ENCODE measurements at places on chromosomes 6 and 20.

DNA sequence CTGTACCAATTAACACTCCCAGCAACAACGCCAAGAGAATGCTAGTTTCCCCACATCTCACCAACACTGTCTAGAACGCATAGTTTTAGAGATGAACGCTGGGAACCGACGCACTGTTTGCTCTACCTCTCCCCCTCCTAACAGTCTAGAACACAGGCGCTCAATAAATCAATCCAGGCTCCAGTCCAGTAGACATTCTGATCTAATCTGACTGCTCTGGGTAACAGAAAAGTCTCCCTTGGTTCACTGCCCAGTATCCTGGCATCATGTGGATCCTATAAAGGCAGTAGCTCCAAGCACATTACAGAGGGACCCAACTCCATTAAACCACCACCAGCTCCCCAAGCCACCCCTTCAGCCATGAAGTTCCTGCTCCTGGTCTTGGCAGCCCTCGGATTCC, at the start of gene DEFB132:
DEFB132 (plus strand) TSS at position 306 of the 400 bp plus-strand sequence; CDS start at position 361, 55 bp downstream.
- DNase-seq, result peak; percentile 97

DNA sequence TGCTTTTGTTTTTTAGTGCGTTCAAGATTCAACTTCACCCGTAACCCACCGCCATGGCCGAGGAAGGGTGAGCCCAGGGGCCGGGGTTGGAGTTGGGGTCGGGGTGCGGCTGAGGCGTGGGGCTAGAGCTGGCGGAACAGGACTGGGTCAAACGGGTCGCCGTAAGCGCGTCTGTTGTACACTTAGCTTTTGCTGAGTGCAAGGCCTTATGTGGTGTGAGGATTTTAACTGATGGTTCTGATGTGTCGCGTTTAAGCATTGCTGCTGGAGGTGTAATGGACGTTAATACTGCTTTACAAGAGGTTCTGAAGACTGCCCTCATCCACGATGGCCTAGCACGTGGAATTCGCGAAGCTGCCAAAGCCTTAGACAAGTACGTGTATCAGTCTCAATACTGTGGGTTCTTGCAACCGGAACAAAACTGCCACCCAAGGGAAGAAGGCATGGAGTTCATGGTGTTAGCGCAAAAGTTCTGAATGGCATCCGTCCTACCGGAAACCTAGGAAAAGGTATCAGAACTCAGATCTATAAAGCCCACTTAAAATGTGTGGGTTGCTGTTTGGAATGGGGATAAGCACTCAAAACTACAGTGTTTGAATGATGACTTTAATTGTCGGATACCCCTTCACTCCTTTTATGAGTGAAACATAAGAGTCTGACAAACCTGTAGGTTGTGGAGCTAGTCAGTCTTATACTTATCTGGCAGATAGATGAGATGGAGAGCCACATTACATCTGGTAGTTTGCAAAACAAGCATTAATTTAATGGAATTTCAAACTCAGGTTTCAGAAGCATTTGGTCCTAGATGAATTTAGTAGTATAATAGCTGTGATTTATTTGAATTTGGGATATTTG, 574 bp downstream of the RPS12 start:
- DNase-seq, result no peak

DNA sequence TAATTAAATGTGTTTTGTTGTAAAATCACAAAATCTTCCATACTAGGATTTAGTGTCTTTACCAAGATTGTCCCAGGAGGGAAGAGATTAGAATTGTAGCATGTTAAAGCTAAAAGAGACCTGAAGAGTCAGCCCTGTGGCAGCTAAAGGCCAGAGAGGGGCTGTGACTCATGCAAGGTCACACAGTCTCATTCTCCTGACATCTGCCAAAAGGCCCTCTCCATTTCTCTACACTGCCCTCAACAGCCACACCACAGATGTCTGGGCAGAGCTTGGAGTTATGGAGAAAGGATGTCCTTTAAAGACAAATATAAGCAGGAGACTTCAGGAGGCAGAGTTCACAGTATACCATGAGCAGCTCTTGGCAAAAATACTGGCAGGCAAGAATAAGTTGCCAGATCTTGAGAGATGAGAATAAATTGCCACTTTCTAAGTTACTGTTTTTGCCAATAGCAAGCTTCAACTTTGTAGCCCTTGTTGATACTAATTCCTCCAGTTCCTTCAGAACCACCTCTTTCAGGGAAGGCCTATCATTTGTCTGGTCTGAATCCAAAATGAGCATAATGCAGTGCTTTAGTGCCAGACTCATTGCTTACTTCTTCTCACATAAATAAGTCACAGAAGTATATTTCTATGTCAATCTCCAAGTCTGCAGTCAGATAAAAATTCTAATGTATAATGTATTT, 41.7 kb downstream of the AKIRIN2 start:
- no peak for DNase-seq

- DNase-seq, result no peak
Measured at GRCh38 chr20:53302695-53303412, 290.8 kb downstream of the ZNF217 start.

GRCh38 chr6:50707652-50708300, 5.5 kb upstream of the TFAP2D start:
- DNase-seq, result no peak

DNA sequence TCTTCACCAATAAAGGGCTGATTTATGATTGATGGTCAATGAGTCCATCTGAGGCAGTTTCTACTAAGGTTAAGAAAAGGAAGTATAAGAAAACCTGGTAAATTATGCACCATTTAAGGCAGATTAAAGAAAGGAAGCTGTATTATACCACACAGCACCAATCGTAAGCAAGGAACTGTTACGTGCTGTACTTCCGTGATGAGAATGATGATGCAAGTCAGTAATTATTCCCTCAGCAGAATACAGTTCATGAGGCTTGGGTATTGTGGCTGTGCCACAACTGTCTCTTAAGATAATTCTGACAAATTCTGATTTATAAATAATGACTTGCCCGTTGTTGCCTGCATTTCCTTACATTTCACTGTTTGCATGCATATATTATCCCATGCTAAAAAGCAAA, 699.0 kb downstream of the HDGFL1 start:
- no peak for DNase-seq

DNA sequence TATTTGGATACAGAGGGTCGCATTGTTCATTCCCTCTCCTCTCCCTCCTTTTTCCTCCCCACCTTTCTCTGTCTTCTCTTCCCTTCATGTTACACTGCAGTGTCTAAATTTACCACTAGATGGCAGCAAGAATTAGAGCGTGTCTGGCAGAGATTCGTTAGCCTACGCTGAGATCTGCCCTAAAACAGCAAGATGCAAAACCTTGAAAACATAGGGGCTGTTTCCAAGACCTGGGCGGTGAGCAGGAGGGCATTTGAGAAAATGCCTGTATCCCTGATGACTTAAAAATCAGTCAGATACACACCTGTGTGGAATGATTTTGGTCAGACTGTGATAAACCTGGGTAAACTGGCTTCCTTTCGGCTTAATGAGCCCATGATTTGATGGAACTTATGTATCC, 101.5 kb upstream of the ISM1 start:
- peak; percentile 27 for DNase-seq

- DNase-seq, result no peak
Measured at GRCh38 chr20:22682381-22682780, 98.0 kb upstream of the FOXA2 start.

GRCh38 chr6:13462458-13463327, 24.7 kb downstream of the GFOD1 start:
- DNase-seq, result no peak

DNA sequence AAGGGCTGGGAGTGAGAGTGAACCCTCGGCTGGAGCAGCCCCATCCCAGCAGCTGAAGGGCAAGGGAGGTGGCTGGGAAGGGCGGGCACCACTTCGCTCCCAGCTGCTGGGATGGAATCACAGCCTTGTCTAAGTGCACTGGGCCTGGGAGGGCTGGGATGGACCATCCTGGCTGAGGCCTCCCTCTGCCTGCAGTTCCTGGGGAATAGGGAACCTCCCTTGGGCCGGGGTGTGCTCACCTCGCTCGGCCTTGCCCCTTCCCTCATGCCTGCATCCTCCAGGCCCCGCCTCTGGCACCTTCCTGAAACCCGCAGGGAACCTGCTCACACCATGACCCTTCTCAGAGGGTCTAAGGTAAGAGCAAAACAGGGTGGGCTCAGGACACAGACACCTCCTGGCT, 53.7 kb downstream of the SMOC2 start:
- no peak for DNase-seq

DNA sequence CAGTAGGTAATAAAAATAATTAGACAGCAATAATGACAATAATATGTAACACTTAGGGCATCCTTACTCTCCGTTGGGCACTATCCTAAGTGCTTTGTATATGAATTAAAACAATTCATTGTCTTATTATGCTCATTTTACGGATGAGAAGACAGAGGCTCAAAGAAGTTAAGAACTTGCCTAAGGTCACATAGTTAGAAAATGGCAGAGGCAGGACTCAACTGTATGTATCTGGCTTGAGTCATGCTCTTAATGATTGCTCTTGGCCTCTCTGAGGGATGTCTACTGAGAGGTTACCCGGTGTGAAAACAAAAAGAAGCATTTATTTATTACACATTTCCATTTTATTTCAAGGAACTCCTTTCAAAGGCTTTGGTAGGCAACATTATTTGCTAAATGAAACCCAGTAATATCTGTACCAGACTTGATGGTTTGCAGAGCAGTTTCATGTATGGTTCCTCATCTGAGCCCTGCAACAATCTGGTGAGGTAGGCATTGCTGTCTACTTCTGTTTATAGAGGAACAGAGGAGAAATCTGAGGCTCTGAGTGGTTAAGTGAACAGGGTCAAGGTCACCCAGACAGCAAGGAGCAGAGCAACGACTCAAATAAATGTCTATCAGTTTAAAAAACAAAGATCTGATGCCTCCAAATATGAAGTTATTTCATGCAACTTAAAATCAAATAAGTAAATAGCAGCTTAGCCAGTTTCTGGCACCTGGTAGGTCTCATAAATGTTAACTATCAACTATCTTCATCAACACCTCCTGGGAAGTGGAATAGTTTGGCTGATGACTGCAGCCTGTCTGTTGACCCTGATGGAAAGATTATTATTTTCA, 4.2 kb upstream of the PARD6B start:
- DNase-seq, result no peak

- no peak for DNase-seq
Measured at GRCh38 chr6:90494067-90494780, 92.6 kb downstream of the MAP3K7 start.

GRCh38 chr6:70901324-70901723, 55.5 kb downstream of the B3GAT2 start:
- DNase-seq, result no peak

DNA sequence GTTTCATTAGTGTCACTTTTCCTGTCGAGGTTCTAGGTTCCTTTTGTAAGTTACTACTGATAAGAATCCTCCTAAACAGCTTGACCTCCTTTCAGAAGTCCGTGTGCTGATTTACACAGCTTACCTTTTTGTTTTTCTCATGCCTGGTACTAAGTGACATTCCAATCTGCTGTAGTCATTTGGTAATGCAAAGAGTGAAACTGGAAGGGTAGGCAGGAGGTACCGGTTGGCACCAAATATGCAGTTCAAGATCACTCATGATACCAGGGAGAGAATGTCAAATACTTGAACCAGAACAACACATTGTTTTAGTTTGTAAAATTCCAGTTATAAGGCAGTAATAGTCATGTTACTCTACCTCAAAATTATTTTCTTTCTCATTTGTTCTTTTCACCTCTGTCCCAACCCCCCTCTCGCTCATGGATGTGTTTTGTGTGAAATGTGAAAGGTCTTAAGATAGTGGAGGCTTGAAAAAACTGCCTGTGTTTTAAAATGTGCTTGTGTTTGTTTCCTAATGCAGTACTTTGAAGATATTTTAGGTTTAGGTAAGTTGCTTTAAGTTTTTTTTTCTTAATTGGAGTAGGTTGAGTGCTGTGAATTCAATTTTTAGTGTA, 23.2 kb downstream of the AFDN start:
- peak; percentile 84 for DNase-seq

DNA sequence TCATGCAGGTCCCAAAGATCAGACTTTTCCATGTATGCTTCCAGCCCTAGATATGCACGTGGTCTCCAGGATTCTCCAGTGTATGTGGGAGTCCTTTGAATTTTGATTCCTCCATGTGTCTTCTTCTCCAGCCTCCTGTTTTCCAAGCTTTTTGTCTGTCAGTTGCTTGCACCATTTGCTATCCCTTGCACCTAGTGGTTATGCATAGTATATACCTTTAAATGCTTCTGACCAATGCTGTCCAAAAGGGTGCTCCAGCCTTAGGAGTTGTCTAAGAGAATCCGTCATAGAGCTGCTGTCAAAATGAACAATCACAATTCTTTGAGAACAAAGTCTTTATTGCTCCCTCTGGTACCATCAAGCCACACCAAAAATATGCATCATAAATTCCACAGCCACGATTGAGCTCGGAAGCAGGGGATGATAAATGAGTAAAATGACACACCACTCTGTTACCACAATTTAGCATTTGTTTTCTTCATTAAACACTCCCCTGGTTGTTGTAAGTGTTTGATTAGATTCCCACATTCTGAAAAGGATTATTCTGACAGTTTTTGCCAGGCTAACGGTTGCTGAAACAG, 706.2 kb upstream of the GJE1 start:
- no peak for DNase-seq

DNA sequence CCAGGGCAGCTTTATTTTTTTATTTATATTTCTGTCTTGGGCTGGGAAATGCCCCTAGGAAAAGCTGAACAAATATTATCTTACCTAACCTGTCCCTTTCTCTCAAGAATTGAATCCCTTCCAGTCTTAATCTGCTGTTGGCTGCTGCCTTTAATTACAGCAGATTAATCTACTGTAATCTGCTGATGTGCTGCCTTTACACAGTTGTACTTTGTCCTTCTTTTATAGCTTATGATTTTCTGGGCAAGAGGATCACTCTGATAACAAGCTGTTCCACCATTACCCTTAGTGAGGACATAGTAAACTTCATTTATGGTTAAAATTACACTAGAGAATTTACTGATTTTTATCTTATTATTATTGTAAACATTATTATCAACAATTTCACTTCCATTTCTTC, 234.5 kb upstream of the MAN1A1 start:
- peak; percentile 17 for DNase-seq

- DNase-seq, result no peak
Measured at GRCh38 chr20:61953037-61954021, 112.4 kb downstream of the TAF4 start.

GRCh38 chr20:14264869-14265268, 72.5 kb downstream of the FLRT3 start:
- DNase-seq, result peak; percentile 4

- DNase-seq, result no peak
Measured at GRCh38 chr6:34176261-34177031, 30.6 kb upstream of the GRM4 start.

- DNase-seq, result no peak
Measured at GRCh38 chr6:113701552-113702254, 155.4 kb upstream of the MARCKS start.

DNA sequence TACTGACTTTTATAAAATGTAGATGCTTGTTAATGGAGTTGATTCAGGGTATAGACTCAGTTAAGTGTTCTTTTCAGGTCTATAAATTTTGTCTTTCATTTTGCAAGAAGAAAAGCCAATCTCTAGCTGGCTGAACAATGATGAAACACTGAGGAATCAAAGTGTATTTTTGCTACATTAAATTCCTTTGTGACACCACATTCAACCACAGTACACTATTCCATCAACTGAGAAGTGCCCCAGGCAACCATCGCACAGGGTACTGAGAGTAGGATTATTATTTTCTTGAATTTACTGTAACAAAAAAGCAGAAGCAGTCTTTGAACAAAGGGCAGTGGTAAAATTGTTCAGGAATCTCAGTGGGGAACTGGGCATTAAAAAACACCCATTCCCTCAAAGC, 83.6 kb downstream of the PREP start:
- DNase-seq, result no peak
